ENCODE measurements at places on chromosomes 2 and 18.

DNA sequence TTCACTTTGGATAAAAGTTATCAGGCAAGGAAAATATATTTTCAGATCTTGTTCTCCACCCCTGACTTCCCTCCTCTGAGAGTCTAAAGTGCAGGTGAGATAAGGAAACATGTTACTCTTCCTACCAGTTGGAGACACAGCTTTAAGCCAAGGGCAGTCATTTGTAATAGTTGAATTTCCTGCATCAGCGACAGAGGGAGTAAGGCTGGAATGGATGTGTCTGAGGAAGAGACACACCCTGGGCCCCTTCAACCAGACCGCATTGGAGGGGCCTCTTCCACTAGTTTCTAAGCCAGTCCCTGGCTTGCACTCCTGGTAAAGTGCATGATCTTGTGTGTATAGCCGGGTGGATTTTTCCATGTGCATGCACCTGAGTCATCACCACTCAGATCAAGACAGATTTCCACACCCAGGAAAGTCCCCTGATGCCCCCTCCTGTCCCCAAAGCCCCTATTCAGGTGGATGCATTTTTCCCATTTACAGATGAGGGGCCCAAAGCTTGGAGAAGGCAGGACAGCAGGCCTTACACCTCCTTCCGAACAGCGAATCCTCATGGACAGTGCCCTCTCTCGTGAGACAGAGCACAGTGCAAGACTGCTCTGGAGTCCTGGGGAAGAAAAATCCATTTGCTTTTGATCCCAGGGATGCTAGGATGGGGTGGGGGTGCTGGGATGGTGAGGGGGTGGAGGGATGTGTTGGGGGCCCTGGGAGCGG is 66.7 kb upstream of the SH3RF3 start:
- no peak for DNase-seq

- DNase-seq, result no peak
Measured at GRCh38 chr2:64393383-64394010, 60.5 kb upstream of the LGALSL start.

DNA sequence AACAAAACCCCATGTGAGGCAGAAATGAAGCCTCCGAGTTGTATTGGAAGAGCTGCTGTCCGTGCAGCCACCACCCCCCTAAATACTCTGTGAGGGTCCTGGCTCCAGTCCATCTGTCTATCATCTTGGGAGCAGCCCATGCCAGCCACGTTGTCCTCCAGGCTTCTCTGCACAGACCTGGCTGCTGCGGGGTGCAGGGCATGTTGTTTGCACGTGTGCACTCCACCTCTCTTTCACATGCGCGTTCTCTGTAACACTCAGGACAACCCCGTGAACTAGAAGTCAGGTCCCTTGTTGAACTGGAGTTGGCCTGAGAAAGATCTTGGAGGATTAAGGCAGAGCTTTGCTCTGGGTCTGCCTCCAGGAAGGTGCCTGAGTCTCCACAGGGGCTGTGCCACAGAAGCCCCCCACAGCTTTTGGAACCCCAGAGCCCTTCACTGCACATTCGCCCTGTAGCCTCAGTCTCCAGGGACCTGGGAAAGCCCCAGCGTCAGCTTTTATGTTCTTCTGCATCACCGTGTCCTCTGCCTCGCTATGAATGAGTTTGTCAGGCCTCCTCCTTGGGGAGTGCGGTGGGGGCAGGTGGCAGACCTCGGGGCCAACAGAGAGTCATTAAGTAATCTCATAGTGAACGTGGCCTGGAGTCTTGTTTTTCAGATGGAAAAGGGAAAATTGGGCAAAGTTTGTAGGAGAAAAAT is 16.6 kb downstream of the RTP5 start:
- DNase-seq, result no peak

- peak; percentile 93 for DNase-seq
Measured at GRCh38 chr2:173990970-173991819, 26.0 kb upstream of the SP3 start.

- no peak for DNase-seq
Measured at GRCh38 chr2:135694711-135695110, 46.9 kb upstream of the UBXN4 start.

DNA sequence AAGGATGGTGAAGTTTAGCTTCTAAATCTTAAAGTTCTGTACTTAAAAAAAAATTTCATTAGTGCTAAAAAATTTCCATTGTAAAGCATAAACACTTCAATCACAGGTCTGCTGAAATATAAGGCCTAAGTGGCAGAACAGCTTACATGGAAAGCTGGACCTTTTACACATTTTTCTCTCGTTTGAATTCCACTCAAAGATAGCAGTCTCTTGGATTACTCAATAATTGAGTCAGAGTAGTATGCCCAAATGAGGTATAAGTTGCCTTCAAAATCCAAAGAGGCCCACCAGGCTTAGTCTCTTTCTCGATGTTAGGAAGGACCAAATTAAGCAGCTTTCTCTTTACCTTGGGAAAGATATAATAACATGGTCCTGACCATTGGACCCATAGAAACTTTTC is 220.4 kb upstream of the CWC22 start:
- DNase-seq, result no peak

DNA sequence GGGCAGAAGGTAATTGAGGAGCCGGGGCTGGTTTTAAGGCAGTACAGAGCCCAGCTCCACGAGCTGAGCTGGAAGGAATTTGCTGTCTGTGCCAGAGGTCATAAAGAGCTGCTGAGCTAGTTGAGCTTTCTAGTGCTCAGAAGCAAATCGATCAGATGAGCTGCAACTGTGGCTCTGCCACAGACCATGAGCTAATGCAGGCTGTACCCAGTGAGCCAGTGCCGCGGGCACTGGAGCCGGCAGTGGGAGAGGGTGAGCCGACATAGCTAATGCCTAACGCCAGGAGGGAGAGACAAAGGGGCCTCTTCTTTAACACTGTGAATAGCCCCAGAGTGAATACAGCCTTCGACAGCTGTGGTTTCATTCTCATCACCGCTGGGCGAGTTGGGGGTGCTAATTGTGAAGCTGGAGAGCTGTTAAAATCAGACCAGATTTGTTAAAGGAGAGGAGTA is 410.1 kb upstream of the TCF4 start:
- DNase-seq, result peak; percentile 83

DNA sequence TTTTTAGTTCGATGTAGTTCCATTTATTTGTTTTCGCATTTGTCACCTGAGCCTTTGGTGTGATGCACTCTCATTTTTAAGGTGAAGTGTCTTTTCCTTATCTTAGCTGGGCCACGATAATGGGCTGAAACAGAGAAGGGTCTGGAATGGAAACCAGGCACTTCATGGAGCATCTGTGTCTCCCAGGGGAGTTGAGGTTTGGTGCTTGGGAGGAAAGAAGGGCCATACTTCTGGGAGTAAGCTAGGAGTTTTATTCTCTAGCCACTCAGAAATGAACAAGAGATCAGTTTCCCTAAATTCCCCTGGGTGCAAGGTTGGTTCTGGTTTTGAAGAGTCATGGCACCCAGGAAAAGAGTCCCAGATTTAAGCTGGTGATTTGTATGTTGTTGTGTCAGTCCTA is 179.4 kb upstream of the CXCR4 start:
- DNase-seq, result no peak

DNA sequence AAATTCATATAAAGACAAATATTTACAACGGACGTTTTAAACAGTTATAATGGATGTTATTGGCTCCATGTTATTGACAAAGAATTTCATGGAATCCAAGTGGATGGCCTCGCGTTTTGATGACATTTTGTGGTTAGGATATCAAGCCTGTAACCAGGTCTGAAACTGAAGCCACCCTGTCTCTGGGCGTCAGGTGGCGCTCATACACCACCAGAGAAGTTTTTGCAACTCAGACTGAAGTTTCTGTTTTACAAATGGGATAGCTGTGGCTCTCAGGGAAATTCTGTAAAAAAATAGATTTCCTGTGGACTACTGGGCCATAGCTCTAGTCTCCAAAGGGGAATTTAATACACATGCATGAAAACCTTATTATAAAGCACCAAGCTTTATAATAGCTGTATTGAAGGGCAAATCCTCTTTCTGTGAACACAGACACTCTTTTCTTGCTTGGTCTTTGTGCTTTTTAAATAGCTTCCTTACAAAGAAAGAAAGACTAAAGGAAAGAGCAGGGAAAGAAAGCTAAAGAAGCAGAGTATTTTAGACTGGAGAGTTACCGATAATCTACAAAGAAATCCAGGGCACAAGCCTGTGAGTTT is 86.7 kb downstream of the C18orf54 start:
- peak; percentile 67 for DNase-seq

DNA sequence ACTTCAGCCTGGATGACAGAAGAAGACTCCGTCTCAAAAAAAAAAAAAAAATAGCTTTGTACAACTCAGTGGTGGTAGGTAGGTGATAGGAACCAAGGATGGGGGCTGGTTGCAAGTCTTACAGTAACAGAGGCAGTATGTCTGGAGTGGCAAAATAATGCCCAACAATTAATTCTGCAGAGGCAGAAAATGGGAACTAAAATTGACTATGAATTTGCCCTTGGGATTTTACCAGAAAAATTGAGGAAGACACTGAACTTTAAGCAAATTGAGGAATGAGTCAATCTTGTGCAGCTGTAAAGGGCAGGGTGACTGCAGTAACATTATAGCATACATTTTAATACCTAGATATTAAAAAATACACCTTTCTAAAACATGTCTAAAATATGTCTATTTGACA is 292.1 kb upstream of the FBXO11 start:
- no peak for DNase-seq

DNA sequence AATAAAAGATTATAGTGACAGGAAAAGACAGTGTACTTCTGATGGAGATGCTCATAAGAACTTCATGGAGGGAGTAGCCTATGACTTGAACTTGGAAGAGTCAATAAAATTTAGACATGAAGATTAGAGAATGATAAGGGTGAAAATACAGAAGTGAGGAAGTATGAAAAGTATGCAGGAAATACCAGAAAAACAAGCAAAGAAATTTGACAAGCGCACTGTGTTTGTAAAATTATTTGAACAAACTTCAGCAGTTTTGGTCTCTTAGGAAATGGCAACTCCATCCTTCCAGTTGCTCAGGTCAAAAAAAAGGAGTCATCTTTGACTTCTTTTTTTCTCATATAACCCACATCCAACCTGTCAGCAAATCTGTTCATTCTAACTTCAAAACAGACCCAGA is 864.0 kb upstream of the ZEB2 start:
- DNase-seq, result no peak

DNA sequence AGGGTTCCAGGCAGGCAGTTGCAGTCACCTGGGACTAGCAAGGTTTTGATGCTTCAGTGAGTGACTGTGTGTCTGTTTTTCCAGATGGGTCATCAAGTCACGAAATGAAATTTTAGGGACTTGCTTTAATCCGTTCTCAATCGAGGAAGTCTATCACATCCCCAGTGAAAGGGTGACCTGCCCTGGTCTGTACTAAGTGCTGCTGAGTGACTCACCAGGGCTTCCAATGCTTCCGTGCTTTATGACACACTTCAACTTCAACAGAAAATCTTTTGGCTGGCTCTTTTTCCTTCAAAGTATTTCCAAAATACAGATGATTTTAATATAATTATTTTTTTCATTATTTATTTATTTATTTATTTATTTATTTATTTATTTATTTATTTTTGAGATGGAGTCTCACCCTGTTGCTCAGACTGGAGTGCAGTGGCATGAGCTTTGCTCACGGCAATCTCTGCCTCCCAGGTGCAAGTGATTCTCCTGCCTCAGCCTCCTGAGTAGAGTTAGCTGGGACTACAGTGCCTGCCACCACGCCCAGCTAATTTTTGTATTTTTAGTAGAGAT is 18.4 kb downstream of the TFCP2L1 start:
- no peak for DNase-seq

All from femur (tissue), 1 donor.